ENCODE measurements at places on chromosomes 5 and 9.

- peak; percentile 58 for DNase-seq
Measured at GRCh38 chr5:134541736-134542376, 16.4 kb downstream of the JADE2 start.

- DNase-seq: no peak
Measured at GRCh38 chr5:180599590-180599914, 8.3 kb upstream of the SCGB3A1 start.

DNA sequence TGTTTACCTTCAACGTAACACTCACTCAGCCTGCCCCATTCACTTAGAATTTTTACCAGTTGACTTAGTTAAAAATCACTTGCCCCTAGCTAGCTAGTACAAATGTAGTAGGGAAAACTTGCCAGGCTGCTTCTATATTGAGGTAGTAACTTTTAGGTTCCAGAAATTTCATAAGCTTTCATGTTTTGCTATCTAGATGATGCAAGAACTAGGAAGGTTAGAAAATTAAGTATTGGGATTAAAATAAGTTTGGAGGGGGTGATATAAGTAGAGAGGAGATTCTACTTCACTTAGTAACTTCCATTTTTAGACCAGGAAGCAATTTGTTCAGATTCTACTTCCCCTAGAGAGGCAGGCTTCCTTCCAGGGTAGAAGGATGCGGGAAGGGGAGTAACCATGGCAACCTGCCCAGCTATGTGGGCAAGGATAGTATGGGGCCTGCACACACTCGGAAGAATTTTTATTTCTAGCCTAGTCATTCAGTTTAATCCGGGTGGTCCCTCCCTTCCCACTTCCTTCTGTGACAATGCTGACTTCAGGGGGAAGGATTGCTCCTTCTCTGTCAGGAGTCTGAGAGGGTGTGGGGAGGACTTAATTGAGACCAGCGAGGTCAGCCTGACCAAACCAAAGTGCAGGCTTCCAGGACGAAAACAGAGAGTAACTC lies 4.2 kb downstream of the DAB2 start:
- DNase-seq: peak; percentile 84

DNA sequence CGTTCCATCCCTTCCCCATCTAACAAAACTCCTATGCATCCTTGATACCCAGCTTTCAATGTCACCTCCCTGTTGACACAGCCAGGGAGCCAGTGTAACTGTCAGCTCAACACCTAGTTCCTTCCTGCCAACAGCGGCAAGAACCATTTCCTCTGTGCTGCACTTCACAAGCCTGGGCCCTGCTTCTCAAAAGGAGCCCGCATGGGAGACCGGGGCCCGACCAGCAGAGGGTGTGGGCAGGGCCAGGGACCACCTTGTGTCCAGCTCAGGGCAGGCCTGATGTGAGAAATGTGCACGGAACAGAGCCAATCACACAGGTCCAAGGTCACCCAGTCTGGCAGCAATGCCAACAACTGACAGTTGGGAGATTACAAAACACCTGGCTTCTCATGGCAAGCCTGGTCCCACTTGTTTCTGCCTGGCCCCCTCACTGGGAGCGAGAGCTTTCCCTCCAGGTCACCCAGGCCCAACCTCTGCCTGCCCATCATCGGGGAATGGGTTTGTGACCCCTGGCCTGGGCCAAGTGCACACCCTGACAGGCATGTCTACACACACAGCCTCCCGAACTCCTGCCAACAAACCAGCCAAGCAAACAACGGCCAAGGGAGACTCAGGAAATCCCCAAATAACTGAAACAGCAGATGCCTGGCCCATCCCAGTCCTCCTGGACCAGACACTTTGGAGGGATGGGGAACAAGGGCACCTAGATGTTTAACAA lies 3.1 kb downstream of the RNF44 start:
- DNase-seq: no peak

DNA sequence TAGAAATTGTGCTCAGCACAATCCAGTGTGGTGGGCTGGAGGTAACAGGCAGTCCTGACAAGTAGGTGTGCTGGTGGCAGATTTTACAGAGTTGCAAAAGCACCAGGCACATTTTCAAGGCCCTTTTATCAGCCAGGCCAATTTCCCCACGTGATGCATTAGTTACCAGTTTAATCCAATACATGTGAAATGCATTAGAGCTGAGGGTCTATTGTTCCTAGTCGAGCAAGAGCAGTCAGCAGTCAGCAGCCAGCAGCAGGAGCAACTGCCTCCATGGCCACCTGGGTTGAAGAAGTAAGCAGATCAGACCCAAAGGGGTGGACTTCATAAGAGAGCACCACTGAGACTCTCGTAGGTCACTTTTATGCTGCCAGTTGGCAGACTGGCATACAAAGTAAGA lies 76.7 kb downstream of the EPB41L4A start:
- no peak for DNase-seq

DNA sequence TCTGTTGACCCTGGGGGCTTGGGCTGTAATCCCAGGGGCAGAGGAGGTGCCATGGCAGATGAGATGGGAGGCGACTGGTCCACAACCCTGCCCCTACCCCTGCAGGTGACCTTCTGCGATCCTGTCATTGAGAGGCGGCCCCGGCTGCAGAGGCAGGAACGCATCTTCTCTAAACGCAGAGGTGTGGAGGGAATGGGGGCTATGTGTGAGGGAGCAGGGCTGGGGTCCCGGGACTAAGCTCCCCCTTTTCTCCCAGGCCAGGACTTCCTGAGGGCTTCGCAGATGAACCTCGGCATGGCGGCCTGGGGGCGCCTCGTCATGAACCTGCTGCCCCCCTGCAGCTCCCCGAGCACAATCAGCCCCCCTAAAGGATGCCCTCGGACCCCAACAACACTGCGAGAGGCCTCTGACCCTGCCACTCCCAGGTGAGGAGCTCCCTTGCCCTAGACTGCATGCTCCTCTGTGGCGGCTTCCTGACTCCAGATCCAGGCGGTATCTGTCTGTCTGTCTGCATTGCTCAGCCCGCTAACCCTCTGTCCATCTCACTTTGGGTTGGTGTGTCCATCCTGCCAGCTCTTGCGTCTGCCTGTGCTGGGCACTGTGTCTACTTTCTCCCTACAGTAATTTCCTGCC lies 9.9 kb downstream of the ZDHHC12 start:
- DNase-seq: no peak

- peak; percentile 96 for DNase-seq
Measured at GRCh38 chr5:137954131-137954879, 65.0 kb downstream of the PKD2L2 start.

GRCh38 chr5:158722940-158723339 lies 376.8 kb downstream of the EBF1 start:
- no peak for DNase-seq

DNA sequence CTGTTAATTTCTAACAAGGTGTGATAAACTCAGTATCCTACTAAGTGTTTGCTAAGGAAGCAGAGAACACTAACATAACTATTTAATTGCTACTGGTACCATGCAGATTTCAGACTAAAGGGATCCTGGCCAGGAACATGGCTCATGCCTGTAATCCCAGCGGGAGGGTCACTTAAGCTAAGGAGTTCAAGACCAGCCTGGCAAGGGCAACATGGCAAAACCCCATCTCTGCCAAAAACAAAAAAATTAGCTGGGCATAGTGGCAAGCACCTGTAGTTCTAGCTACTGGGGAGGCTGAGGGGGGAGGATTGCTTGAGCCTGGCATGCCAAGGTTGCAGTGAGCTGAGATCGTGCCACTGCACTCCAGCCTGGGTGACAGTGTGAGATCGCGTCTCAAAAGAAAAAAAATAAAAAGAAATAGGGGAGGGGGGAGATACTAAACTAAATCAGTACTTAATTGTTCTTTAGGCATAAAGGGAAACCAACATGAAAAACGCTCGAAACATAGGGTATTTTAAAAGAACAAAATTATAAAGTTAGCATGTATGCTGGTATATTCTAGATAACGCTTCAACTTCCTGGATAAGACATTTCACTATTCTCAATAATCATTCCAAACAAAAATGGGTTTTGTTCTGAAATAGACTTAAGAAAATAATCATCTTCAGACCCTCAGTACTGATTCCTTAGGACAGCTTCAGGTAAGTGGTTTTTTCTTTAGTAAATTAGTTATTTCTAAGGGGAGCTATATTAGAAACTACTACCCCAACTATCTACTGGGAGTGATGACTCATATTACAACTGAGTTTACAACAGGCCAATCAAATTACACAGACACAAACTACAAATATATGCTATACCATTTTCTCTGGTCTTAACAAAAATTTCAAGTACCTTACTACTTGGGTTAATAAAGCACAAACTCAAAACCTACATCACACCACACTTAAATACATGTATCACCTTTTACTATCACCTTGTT lies 3.5 kb downstream of the PANK3 start:
- no peak for DNase-seq

- DNase-seq: no peak
Measured at GRCh38 chr5:116810951-116811350, 236.3 kb upstream of the SEMA6A start.

GRCh38 chr5:137275083-137275482 lies 224.0 kb downstream of the SPOCK1 start:
- no peak for DNase-seq

DNA sequence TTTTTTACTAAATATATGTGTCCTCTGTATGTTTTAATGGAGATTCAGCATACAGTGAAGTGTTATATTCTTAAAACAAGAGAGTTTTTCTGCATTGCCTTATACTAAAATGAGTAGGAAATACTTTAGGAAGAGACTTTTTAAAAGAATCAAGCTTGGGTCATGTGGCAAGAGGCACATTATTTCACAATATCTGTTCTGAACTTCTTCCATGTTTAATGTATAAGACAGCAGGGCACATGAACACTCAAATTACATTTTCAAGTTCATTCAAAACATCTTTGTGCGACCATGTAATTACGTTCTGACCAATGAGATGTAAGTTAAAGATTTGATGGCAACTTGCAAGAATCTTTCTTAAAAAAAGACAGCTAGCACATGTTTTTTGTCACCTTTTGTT lies 1055.9 kb downstream of the NR2F1-AS1 start:
- no peak for DNase-seq

DNA sequence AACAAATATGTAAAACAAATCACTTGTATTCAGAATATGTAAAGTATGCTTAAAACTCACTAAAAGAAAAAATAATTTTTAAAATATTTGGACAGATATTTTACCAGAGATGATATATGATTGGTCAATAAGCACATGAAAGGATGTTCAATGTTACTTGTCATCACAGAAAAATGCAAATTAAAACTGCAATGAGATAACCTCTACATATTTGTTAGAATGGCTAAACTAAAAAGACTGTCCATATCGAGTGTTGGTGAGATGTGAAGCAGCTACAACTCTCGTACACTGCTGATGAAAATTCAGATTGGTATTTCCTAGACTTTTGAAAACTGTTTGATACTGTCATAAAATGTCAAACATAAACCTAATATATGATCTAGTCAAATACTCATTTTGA lies 685.1 kb downstream of the DTWD2 start:
- peak; percentile 2 for DNase-seq

DNA sequence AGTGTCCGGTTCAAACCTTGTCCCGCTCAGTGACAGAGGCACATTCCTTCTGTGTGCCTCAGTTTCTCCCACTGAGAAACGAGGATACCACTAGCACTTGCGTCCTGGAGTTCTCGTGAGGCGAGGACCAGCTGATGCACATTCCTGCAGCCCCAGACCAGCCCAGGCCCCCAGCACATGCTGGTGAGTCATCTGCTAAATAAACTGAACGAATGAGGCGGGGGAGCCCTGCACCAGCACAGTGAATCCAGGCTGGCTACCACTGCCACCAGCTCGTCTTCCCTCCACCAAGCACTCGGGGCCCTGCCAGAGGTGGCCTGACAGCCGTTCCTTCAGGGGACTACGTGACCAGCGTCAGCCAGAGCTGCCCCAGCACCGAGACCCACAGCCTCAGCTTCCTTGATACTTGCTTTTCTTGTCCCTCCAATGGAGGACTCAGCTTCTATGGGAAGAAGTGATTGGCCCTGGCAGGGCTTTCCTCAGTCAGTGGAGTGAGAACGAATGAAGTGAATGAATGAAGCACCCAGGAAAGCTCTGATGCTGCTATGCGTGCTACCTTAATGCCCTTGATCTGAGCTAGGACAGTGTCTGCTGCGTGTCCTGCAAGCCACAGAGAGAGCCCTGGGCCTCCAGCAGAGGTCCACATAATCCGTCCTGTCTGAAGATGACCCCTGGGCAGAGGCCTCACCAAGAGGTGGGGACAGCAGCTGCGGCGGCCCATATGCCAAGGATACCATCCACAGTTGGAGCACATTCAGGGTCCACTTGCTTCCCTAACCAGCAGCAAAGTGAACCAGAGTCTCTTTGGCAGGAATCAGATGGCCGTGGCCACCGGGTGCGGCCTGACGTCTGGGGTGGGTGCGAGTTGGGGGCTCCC lies 13.5 kb upstream of the BARX1 start:
- DNase-seq: peak; percentile 47

GRCh38 chr5:133474851-133475590 lies 137.3 kb downstream of the FSTL4 start:
- DNase-seq: no peak

DNA sequence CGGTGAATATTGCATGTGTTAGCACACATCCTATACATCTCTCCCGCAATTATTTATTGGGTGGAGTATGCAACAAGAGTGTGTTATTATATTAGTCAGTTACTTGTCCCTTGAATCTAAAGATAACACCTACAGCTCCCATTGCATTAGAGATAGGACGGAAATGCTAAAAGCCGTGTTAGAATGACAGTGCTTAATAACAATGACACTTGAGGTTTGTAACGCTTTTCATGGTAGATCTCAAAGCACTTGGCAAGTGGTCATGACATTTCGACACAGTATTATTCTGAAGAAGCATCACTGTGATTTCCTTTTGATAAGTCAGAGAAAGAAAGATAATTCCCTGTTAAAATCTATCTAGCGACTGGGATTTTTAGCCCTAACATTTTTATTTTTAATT lies 33.4 kb upstream of the TRIO start:
- no peak for DNase-seq

DNA sequence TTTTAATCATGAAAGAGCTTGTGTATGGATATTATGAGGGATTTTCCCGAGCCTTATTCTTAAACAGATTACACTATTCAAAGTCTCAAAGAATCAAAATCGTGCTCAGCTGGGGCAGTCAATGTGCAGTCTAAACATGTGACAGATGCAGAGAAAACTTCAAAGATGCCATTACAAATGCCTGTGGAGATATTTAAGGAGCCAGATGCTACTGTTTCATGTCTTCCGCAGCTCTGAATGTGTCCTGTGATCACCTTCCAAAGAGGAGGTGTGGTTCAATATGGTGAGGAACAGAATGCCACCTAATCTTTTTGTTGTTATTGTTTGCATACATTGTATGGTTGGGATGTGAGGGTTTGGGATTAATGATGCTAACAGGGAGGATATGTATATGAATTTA lies 593.3 kb upstream of the ARRDC3 start:
- DNase-seq: no peak

- no peak for DNase-seq
Measured at GRCh38 chr5:152701305-152701949, 296.3 kb upstream of the NMUR2 start.

Data from amniotic epithelial cell (primary cell).